Natural killer cell (primary cell): ENCODE measurements at places on chromosomes 3 and 15. TPM values are rescaled to one million over a fixed set of nuclear protein-coding genes. Genes with fewer than 3 reads are reported as not detected.

Gene TERB2
- not detected for total RNA-seq

DNA sequence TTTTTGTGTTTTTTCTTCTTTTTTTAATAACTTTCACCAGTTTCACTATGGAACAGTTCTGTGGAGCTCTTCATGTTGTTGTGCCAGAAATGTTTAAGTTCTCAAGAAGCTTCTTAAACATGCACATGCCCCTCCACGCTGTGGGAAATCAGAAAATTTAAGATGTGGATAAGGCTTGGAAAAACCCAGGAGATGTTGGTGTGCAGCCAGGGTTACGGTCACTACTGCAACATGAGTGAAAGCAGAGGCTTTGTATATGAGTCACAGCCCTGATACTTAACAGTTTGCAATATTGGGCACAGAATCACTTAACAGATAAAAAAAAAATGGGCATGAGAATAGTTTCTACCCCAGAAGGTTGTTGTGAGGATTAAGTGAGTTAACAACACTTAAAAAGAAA is 399.9 kb downstream of the LRTM1 start:
- no peak for DNase-seq

GRCh38 chr15:47786371-47786770 is 69.1 kb downstream of the SEMA6D start:
- DNase-seq: no peak

DNA sequence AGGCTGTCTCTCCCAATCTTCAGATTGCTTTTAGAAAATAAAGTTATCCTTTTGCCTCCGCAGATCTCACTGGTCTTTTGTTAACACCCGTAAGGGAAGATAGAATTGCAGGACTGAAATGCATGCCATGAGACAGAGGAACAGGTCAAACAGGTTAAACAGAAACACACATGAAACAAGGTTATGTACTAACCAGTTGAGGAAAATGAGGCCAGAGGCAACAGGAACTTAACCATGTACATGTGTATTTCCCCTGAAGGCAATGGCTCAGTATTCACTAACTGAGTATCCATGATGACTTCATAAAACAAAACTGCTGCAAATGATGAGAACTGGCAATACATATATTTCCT is 169.1 kb upstream of the NSMCE3 start:
- no peak for DNase-seq

Gene ZFYVE19
- total RNA-seq: 18.5 TPM

- DNase-seq: no peak
Observed at GRCh38 chr15:88365124-88365523, 102.1 kb downstream of the MRPL46 start.

DNA sequence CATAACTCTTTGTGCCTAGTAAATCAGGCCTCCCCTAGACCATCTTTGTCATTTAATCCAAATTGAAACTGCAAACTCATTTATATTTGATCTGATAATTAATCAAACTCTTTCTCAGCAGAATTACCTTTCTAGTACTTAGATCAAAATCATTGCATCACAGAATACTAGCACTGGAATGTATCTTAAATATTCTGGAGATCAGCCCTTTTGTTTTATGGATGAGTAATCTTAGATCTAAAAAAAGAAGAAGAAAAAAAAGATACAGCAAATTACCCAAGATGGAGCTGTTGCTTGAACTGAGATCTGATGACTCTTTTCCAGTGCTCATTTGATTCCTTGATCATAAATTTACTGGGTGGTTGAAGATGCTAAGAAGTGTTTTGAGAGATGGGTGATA is 47.9 kb downstream of the NAALADL2 start:
- no peak for DNase-seq

DNA sequence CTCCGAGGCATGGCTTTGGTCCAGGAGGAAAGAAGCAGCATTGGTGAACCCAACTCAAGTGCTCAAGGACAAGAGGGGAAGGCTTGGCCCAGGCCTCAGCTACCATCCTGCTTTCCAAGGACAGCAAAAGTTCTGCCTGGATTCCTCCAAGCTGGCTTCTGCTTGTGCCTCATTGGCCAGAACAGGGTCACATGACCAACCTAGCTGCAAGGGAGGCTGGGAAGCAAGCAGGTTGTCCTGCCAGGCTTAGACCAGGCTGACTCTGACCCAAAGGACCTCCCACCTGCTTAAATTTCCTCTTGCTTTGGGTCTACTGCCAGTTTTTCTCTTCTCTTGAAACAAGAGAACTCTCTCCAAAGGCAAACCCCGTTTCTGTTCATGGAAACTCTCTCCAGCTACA is 70.7 kb downstream of the RPN1 start:
- no peak for DNase-seq
